Stimulated activated CD4-positive, alpha-beta T cell treated with anti-CD3 and anti-CD28 coated beads, Interleukin-1b, Interleukin-23, amount 100 ng/mL, for 1 hour (primary cell): ENCODE measurements at places on chromosomes 2 and 18.

DNA sequence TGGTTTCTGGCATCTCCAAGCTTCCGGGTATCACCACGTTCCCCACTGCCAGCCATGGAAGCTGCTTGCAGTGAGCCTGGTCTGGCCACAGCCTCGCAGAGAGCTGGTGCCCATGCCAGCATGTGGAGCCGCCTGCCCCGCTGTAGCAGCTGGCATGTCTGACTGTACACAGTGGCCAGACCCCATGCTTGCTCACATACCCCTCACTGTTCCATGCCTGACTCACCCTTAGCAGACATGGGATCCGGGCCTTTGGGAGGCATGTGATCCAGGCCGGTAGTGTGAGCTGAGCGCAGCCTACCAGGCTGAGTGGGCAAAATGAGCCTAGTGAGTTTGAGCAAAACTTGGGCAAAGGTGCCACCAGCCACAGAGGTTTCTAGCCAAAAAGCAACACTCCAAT, 18.8 kb upstream of the RPRD1A start:
- no peak for DNase-seq

- DNase-seq = no peak
Measured at GRCh38 chr18:63321291-63321690, 1.7 kb upstream of the BCL2 start.

GRCh38 chr2:196988639-196989038, 62.1 kb upstream of the PGAP1 start:
- no peak for DNase-seq

DNA sequence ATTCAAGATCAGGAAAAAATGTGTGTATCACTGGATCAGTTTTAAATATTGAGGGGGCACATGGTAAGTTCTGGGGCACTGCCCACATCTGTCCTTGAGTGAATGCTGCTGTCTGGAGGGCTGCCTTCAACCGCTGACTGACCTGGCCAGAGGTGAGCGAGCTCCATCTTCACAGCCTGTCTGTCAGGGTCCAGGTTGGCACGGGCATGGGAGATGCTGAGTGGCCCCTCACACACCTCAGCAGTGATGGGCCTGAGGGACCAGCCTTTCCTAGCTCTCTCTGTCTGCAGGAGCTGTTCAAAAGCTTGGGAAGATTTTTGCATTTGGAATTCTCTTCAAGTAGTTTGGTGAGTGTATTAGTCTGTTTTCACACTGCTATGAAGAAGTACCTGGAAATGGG, 114.8 kb upstream of the ALKAL2 start:
- no peak for DNase-seq

DNA sequence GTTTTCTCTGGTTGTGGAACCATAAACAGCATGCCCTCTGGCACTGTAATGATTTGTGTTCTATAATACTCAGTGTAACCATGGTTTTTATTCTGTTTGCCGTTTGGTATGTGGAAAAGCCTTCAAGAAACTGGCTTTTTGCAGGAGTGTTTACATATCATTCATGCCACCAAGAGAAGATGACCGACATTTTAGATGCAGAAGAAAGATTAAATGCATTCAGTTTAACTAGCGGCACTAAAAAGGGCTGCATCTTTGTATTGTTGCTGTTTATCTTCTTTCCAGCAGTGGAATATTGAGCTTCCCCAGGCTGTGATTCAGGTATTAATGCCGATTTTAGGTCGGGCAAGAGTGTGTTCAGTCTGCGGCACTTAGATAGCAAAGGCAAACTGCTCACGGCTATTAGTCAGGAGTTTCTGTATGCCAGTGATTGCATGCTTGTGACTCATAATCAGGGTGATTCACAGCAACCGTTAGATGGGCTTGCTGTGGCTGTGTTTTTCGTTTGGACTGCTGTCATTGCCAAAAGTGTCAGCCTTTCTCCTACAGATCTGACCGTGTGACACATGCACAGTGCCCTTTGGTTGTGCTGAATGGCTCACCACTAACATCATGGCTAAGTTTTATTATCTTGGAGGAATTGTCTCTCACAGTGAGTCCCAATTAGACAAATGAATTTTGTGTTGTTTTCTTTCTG, 479.7 kb downstream of the PARD3B start:
- no peak for DNase-seq

DNA sequence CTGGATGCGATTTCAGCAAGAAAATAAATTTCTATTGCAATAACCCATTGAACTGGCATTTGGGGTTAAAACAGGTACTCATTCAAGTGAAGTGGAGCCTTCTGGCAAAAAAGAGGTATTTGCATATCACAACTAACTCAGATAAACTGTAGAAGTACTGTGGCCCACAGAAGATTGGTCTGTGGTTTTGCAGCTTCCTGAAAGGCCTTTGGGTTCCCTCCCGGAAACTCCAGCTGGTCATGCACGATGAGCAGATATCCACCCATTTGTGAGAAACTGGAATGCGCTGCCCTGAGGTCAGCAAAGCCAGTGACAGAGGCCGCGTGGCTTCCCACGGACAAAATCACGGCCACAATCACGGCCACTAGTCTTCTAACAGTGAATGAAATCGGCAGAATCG, 106.3 kb downstream of the EPHA4 start:
- no peak for DNase-seq

DNA sequence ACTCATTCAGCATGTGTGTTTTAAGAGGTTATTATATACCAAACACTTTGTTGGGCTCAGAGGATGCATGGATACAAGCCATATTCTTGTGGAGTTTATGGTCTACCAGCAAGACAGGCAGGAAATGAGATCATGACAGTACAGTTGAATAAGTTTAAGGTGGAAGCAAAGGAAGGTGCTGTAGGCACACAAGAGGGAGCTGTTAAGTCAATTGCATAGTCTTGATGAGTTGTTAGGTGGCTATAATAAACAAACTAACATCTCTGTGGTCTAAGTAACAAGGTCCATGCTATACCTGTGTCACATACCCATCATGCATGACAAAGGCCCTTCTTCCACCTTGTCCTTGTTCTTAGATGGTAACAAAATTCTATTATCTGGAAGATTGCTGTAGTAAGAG, 538.3 kb downstream of the CNTNAP5 start:
- DNase-seq = no peak

GRCh38 chr2:238024986-238025385, 35.8 kb upstream of the SCLY start:
- DNase-seq = no peak

GRCh38 chr18:48835119-48835518, 115.6 kb downstream of the SMAD7 start:
- no peak for DNase-seq

DNA sequence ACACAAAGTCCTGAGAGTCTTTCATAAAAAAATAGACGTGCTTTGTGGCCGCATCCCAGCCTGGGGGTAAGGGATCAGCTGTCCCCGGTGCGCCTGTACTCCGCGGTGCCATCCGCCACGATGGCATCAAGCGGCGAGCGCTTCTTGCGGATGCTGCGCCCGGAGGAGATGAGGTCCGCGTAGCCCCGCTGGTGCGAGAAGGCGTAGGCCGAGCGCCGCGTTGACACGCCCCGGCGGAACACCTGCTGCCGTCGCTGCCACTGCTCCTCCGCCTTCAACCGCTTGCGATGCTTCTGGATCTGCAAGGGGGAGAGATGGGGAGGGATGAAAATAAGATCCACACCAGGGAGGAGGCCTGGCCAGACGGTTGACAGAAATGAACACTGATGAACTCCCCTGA, 26.8 kb upstream of the NARS1 start:
- no peak for DNase-seq

DNA sequence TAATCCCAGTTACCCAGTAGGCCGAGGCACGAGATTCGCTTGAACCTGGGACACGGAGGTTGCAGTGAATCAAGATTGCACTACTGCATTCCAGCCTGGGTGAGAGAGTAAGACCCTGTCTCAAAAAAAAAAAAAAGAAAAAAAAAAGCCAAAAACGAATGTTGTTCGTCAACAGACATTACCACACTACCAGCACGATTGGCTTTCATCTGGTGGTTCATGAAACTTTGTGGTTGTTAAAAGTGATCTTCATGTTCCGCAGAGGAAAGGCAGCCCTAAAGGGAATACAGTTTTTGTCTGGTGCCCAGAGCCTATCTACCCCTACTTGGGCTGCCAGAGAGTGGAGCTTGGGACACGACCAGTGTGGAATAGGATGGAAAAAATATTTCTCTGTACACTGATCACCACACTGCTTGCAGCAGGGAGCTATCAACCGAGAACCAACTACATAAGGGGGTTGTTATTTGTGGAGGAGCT, 13.6 kb upstream of the CXCR4 start:
- DNase-seq = no peak

DNA sequence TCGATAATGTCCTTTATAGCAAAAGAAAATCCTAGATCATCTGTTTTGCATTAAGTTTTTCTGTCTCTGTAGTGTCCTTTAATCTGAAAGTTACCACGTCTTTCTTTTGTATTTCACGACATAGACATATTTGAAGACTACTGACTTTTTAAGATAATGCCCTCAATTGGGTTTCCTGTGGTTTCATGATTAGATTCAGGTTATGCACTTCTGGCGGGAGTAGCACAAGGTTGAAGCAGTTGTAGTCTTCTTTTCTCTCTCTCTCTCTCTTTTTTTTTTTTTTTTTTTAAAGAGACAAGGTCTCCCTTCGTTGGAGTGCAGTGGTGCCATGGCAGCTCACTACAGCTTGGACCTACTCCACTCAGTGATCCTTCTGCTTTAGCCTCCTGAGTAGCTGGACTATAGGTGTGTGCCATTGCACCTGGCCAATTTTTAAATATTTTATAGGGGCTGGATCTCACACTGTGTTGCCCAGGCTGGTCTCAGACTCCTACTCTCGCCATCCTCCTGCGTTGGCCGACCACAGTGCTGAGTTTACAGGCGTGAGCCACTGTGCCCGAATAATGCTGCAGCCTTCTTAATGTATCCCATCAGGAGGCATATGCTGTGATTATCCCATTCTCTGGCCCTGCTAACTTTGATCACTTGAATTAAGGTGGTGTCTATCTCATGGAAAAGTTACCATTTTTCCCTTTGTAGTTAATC, 3.9 kb downstream of the INPP4A start:
- DNase-seq = no peak

- DNase-seq = no peak
Measured at GRCh38 chr18:51251625-51252024, 54.1 kb upstream of the MEX3C start.

- DNase-seq = no peak
Measured at GRCh38 chr2:232492236-232492848, 4.7 kb upstream of the ECEL1 start.

DNA sequence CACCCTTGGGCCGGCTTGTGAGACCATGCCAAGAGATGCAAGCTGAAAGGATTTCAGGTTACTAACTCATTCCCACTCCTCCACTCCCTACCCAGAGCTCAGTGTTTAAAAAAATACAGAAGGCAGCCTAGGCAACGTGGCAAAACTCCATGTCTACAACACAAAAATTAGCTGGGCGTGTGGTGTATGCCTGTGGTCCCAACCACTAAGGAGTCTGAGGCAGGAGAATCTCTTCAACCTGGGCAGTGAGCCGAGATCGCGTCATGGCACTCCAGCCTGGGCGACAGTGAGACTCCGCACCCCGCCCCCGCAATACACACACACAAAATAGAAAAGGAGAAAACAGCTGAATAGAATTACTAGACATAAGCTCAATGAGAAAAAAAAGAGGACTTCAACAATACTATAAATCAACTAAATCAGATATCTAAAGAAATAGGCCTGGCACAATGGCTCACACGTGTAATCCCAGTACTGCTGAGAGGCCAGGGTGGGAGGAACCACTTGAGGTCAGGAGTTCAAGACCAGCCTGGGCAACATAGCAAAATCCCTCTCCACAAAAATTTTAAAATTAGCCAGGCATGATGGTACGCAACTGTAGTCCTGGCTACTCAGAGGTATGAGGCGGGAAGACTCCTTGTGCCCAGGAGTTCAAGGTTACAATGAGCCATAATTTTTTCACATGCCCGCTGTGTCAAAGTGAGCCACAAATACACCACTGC, 10.1 kb downstream of the IWS1 start:
- DNase-seq = no peak

DNA sequence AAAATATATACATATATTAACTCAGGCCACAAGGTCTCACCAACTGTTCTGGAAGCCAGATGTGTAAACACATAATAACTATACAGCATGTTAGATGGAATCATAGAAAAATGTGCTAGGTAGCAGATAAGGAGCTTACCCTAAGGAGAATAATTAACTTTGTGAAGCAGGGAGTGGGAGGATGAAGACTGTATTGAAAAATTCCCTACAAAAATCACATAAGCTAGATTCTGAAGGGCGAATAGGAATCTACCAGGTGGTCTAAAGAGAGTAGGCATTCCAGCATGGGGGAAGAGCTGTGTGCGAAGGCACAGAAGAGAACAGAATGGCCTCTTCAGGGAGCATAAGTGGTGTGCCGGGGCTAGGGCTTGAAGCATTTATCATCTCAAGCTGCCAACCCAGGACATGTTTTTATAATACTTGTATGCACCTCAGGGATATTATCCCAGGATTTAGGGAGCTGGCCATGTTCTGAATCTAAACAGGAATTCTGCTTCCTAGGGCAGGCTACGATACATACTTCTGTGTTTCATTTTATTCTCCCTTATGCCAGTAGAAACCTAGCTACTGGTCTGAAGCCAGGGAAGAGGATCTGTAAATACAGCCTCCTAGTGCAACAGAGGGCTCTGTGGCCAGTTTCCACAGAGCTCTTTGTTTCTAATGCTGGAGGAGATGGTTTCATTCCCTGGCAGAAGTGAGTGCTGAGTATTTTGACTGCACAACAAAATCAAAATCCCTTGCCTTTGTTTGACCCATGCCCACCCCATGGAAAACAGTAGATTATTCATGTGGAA, 56.7 kb downstream of the NEMP2 start:
- no peak for DNase-seq

DNA sequence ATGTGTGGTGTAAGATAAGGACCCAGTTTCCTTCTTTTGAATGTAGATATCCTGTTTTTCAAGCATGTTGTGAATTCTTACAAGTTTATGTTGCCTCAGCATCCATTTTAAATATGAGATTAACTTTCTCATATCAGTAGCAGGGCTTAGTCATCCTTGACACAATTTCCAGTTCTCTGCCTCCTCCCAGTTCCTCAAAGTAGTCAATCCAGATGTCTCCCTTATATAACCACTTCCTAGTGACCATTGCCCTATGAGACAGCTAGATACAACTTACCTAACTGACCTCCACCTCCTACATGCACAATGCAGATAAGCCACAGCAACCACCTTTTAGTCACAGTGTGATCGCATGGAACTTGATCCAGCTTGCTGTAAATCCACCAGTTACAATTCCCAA, 269.2 kb upstream of the ZNF521 start:
- DNase-seq = no peak

GRCh38 chr2:150370561-150370960, 116.9 kb downstream of the RND3 start:
- no peak for DNase-seq

- DNase-seq = no peak
Measured at GRCh38 chr18:70425236-70425635, 136.4 kb downstream of the SOCS6 start.
